Adrenal gland (tissue), 19 donors: ENCODE measurements at places on chromosomes 12 and 14. TPM values are rescaled to one million over a fixed set of nuclear protein-coding genes. Genes with fewer than 3 reads are reported as not detected.

DNA sequence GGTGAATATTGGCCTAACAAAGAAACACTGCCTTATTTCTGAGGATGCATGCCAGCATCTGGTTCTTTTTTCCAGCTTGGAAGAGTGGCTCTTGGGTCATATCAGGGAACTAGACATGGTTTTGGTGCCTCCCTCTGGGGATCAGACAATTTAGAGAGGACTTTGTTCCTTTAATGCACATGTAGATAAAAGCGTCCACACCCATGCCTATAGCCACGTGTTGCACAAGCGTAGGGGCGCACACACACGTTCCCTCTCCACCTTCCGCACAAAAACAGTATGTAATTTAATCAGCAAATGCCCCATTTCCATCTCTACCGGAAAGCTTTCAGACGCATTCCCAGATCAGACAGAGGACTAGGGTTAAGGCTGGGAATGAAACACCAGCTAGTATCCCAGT, 61.7 kb upstream of the RIC8B start:
- no peak overlapping the region for H3K4me3 ChIP-seq
- H3K36me3 ChIP-seq: no peaks in the 10 kb centered on the region
- H3K4me1 ChIP-seq: no peaks in the 10 kb centered on the region
- no peaks in the 10 kb centered on the region for H3K27me3 ChIP-seq
- no peak for DNase-seq

The ERP27 gene
- 1.1 TPM for total RNA-seq

- no peaks in the 10 kb centered on the region for H3K36me3 ChIP-seq
- no peak for DNase-seq
- H3K4me1 ChIP-seq: no peaks in the 10 kb centered on the region
- no peak overlapping the region for H3K27ac ChIP-seq
- H3K27me3 ChIP-seq: no peaks in the 10 kb centered on the region
These were observed 176.6 kb downstream of the EMP1 start for GRCh38 chr12:13373131-13373530.

DNA sequence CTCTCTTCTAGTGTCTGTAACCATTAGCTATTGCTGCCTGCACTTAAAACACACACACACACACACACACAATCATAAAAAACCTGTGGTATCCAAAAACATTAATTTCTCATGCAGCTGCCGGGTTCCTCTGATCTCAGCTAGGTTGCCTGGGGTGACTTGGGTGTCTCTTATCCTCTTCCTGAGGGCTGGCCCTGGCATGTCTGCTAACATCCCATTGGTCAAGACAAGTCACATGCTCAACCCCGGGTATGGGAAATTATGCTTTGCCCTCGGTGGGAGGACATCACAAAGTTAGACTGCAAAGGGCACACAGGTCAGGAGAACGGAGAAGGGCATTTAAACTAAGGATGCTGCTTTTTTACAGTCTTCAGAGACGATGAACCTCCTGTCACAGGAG, 55.7 kb downstream of the TRPV4 start:
- H3K27me3 ChIP-seq: no peaks in the 10 kb centered on the region
- no peaks in the 10 kb centered on the region for H3K36me3 ChIP-seq
- DNase-seq: no peak
- no peak overlapping the region for H3K4me3 ChIP-seq

GRCh38 chr12:108514468-108514972, 557 bp upstream of the FICD start:
- H3K4me1 ChIP-seq: peaks cover 24% of the 10 kb centered on the region
- no peak for DNase-seq
- H3K36me3 ChIP-seq: no peaks in the 10 kb centered on the region

DNA sequence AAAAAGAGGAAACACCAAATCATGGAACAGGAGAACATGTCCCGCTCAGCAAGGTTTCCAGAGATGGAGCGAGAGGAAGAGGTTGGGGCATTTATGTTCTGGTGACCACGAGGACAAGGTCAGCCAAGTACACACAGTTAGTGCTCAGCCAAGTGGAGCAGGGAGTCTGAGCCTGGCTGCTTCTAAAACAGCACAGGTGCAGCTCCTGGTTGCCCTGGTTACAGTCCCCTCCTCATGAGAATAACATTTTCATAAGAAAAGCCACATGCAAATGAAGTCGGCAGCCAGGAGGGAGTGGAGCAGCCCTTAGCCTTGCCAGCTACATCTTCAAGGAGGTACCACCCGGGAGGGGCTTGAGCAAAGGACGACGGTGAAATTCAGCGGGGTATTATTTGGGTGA, 81.8 kb downstream of the NOS1 start:
- no peaks in the 10 kb centered on the region for H3K4me1 ChIP-seq
- H3K36me3 ChIP-seq: no peaks in the 10 kb centered on the region
- H3K4me3 ChIP-seq: no peak overlapping the region
- H3K27me3 ChIP-seq: peaks cover 8% of the 10 kb centered on the region
- no peak for DNase-seq
- no peak overlapping the region for H3K27ac ChIP-seq

The TMEM179 gene
- total RNA-seq: 33.6 TPM

The SMCO2 gene
- total RNA-seq: 0.42 TPM

The SERPINA1 gene
- total RNA-seq: 31.8 TPM

The MYO1H gene
- total RNA-seq: not detected

DNA sequence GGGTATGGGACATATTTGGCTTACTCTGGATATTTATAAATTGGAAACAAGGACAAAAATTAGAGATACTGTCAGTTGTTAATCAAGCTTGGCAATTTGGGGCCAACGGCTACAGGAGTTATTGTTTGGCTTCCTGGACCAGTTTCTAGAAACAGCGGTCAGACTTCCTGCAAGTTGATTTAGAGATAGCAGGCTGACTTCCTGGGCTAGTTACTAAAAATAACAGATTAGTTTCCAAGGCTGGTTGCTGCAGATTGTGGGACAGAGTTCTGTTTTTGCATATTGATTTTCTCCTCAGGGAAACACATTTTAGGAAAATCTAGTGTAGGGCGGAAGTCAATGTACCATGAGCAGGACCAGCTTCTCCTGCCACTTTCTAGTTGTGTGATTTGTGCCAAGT, 144.0 kb upstream of the TMPO start:
- no peaks in the 10 kb centered on the region for H3K36me3 ChIP-seq
- H3K4me1 ChIP-seq: no peaks in the 10 kb centered on the region
- H3K27me3 ChIP-seq: no peaks in the 10 kb centered on the region
- H3K27ac ChIP-seq: no peak overlapping the region
- H3K4me3 ChIP-seq: no peak overlapping the region
- DNase-seq: no peak

The CLBA1 gene
- 7.5 TPM for total RNA-seq

The NGDN gene
- 27.2 TPM for total RNA-seq

- no peak overlapping the region for H3K27ac ChIP-seq
- no peak for DNase-seq
- no peaks in the 10 kb centered on the region for H3K4me1 ChIP-seq
- peaks cover 27% of the 10 kb centered on the region for H3K27me3 ChIP-seq
- no peaks in the 10 kb centered on the region for H3K36me3 ChIP-seq
- no peak overlapping the region for H3K4me3 ChIP-seq
These were observed 9.1 kb downstream of the LRCOL1 start for GRCh38 chr12:132601171-132601883.

GRCh38 chr14:94342334-94342934, 19.3 kb upstream of the SERPINA6 start:
- H3K27me3 ChIP-seq: no peaks in the 10 kb centered on the region
- H3K36me3 ChIP-seq: no peaks in the 10 kb centered on the region
- no peak overlapping the region for H3K4me3 ChIP-seq
- H3K27ac ChIP-seq: no peak overlapping the region

GRCh38 chr12:46404225-46404631, 31.7 kb upstream of the SLC38A2 start:
- H3K27ac ChIP-seq: no peak overlapping the region
- H3K27me3 ChIP-seq: no peaks in the 10 kb centered on the region
- DNase-seq: no peak
- H3K4me3 ChIP-seq: no peak overlapping the region
- H3K36me3 ChIP-seq: no peaks in the 10 kb centered on the region
